ENCODE measurements at places on chromosomes 5 and 9. TPM values are rescaled to one million over a fixed set of nuclear protein-coding genes. Genes with fewer than 3 reads are reported as not detected.

FGF1 gene
- total RNA-seq = 0.65 TPM

OTP gene
- total RNA-seq = not detected

OBP2B gene
- not detected for total RNA-seq

SAXO1 gene
- not detected for total RNA-seq
